ENCODE measurements at places on chromosomes 13 and 19.
A peak's percentile ranks its signal among the peaks of the same experiment; 100 is the strongest.

DNA sequence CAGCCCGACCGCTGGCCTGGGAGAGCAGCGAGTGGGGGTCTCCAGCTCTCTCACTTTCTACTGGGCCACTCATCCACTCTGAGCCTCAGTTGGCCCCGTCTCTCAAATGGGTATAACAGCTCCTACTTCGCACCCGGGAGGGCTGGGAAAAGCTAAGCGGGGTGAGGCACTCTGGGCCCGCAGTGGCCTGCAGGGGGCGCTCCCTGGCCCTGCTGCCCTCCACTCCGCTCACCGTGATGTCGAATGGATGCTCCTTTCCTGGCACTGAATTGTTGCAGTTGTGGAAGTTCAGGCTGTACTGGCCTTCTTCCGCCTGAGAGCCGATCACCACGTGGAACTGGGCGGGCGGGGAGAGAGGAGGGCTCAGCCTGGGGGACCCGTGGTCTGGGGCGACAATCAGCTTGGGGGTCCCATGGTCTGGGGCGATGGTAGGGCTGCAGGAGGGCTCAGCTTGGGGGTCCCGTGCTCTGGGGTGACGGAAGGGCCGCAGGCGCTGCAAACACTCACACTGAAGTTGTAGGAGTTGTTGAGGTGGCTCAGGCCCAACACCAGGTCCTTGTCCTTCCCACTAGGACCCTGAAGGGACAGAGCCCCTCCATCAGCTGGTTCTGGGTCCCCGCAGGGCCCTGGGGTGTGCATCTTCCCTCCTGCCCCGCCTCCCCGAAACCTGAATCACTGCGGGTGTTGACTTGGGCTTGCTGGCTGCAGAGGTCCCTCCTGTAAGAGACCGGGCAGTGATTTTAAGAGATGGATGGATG is 3.9 kb downstream of the GPR108 start:
- no peak for DNase-seq

- peak; percentile 24 for DNase-seq
These were observed 17.7 kb downstream of the ZNF763 start for GRCh38 chr19:11982526-11982925.

- DNase-seq, result no peak
These were observed 129.9 kb downstream of the GPC6 start for GRCh38 chr13:93356469-93356868.

GRCh38 chr19:53978975-53979801 is 12.2 kb upstream of the CACNG6 start:
- DNase-seq, result no peak

GRCh38 chr13:85853901-85854663 is 54.9 kb upstream of the SLITRK6 start:
- DNase-seq, result no peak

Measured in Daoy (cell line).